RCC 7860 (cell line): ENCODE measurements at places on chromosomes 1 and 21.

- no peak for DNase-seq
Observed at GRCh38 chr1:55331351-55331750, 116.2 kb upstream of the USP24 start.

GRCh38 chr1:125087691-125088090 lies 3902.9 kb downstream of the SRGAP2C start:
- no peak for DNase-seq

DNA sequence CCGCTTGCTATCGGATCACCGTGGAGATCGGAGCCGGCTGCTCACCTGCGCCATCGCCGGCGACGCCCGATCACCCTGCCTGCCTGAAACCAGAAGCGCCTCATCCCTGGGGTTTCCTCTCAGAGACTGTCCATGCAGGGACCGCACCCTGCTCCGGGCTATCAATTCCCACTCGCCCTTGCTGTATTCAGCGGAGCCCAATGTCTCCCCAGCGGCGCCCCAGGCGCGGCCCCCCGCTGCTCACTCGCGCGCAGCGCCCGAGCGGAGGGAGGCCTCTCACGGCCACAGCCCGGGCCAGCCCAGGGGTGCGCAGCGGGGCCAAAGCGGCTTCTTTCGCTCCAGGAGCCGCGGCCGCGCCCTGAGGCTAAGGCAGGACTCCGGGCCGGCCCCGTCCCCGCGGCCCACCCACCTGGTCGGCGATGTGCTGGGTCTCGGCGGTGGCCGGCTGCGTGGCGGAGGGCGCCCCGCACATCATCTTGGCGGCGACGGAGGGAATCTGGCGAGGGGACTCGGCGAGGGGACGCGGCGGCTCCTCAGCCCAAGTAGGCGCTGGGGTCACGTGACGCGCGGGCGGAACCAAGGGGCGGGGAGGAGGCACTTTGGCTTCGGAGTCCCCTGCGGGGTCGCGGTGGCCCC lies at the start of gene CSTB:
Gene CSTB (minus strand): TSS at position 514 of the 636 bp plus-strand sequence. CDS start 39 bp downstream, at position 475.
- DNase-seq = no peak

DNA sequence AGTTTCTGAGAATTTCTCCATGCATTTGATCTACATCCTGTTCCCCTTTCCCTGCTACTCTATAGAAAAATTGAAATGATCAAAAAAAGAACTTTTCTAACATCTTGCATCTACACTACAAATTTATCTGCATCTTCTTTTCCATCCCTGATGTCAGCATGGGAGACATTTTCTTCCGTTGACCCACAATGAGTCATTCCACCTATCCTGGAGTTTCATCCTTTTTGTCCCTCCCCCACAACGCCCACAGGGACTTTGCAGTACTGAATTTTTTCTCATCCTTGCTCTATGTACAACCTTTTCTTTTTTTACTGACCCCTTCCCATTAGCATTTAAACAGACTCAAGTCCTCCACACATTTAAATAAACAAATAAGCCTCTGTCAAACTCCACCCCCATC lies 112.2 kb upstream of the MROH9 start:
- no peak for DNase-seq

- DNase-seq = no peak
Observed at GRCh38 chr1:9305216-9305615, 12.5 kb downstream of the SPSB1 start.

DNA sequence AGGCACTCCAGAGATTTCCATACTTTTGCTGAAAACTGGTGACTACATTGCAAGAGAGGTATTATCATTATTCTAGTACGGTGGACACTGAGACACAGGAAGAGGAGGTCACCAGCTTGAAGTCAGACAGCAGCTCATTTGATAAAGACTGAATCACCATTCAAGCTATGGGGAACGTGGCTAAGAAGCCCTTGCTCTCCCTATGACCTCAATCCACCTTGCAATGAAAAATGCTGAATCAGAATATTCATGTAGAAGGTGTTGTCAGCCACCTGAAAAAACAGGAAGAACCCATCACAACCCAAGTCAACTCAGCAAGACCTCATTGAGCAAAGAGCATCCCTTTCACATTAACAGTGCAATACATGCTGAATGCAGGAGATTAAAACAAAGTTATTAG lies 59.0 kb upstream of the FGGY start:
- DNase-seq = peak; percentile 55

- DNase-seq = no peak
Observed at GRCh38 chr1:205523261-205523890, 18.9 kb downstream of the CDK18 start.

DNA sequence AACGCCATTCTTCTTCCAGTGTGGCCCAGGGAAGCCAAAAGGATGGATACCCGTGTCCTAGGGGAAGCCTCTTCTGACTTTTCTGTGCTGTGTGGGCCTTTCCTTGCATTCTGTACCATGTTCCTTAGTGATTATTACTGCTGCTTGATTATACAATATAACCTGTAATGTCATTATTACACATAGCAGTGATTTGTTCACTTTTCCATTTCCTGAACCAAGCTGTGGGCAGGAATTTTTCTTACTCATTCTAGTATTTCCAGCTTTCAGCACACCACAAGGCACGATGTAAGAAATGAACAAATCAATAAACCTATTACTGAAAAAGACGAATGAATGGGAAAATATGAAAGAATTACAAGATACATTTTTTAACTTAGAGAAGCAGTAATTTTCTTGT lies 8.4 kb upstream of the USP33 start:
- no peak for DNase-seq

DNA sequence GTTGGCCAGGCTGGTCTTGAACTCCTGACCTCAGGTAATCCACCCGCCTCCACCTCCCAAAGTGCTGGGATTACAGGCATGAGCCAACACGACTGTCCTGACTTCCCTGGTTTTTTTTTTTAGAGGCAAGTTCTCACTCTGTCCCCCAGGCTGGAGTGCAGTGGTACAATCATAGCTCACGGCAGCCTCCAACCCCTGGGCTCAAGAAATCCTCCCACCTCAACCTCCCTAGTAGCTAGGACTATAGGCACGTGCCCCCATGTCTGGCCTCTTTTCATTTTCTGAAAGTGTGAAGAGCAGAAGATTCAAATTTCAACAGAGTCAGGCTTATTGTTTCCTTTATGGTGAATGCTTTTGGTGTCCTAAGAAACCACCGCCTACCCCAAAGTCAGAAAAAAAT lies 21.7 kb upstream of the SOX13 start:
- no peak for DNase-seq

DNA sequence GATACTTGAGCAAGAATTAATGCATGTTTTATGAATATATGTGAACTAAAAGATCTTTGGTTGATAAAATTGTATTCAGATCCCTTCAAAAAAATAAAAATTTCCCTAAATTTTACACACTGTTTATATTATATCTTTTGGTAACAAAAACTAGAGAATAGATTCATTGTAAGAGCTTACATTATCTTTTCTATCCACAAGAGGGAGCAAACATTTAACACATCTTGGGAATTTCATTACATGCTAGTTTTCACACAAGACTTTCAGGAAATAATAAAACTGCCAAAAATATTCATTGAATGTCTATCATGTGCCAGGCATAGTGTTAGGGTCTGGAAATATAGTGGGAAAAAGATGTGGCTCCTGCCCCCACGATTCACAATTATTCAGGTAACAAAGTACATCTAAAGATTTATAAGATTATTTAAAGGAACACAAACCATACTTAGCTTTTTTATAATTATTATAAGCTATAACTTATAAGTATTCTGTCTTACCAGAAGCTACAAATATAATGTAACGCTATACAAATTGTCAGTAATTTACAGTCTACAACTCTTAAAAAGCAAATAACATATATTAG lies 30.6 kb downstream of the FAF1 start:
- DNase-seq = peak; percentile 47

DNA sequence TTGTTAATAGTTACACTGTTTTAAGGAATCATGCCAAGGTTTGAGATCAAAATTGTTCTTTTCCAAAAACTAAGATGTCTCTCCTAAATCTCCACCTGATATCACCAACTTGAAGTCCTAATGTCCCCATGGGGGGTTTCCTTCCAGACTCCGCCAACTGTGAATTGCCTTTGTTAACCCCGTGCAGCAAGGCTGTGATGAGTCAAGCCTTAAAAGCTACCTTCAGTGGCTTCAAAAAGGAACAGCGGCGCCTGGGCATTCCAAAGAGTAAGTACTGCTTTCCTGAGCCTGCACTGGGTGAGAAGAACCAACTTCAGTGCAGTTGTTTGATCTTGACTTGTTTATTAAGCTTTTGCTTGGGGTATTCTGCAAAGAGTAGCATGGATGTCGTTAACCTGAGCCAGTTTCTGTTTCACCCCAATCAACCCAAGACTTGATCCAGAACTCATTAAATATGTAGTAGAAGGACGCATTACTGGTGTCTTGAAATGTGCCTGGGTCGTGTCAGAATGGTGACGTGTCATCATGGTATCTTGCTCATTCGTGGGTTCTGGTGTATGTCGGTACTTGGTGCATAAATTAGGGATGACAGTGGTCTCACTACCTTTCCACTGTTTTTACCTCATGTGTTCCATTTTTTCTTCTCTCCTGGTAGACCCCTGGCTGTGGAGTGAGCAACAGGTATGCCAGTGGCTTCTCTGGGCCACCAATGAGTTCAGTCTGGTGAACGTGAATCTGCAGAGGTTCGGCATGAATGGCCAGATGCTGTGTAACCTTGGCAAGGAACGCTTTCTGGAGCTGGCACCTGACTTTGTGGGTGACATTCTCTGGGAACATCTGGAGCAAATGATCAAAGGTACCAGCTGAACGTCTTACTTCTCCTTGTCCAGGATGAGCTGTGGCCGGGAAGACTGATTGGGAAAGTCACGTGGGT lies 8.7 kb downstream of the ETS2 start:
- no peak for DNase-seq
